ENCODE measurements at places on chromosomes 5 and 9. TPM values are rescaled to one million over a fixed set of nuclear protein-coding genes. Genes with fewer than 3 reads are reported as not detected.

DNA sequence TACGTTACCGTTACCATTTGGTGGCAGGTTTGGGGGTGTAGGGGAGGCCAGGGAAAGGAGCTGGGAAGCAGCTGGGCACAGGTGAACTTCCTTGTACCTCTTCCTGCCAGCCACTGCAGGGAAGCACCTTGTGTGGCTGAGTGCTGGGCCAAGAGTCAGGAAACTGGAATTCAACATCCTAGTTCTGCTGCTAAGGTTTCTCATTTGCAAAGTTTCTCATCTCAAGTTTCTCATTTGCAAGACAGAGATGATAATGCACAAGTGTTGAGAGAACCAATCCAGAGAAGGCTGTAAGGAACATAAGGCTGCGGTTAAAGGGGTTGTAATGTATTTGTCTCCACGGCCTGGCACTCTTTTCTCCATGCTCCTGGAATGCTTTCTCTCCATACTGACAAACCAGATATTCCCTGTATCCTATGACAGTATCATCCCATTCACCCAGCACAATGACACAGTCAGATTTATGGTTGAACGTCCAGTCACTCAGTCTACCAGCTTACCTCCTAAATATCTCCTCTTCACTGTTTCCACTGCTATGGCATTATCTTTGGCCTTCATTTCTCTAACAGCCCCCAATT, 33.6 kb upstream of the LARP1 start:
- no peaks in the 10 kb centered on the region for H3K4me1 ChIP-seq
- DNase-seq = no peak
- no peaks in the 10 kb centered on the region for H3K36me3 ChIP-seq

- H3K36me3 ChIP-seq = no peaks in the 10 kb centered on the region
- H3K27ac ChIP-seq = no peak overlapping the region
- no peak overlapping the region for H3K4me3 ChIP-seq
- no peaks in the 10 kb centered on the region for H3K27me3 ChIP-seq
These were observed 306.8 kb downstream of the ZNF608 start for GRCh38 chr5:124439609-124440008.

DNA sequence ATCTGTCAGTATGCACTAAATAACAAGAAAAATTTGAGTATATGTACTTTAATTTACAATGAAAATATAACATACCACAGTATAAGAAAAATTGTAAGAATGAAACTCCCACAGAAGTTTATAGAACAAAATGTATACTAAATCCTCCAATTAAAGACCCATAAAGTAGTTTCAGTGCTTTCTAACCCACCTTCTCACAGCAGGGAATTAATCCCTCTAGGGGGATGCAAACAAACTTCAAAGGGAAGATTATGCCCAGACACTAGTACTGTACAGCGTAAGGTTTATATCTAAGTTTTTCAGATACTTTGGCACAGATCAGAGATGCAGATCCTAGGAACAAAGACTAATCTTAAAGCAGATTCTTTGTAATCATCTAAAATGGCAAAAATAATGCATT, 57.2 kb downstream of the DENND1A start:
- H3K27me3 ChIP-seq = no peaks in the 10 kb centered on the region
- H3K36me3 ChIP-seq = no peaks in the 10 kb centered on the region
- DNase-seq = no peak
- peaks cover 6% of the 10 kb centered on the region for H3K4me1 ChIP-seq

DNA sequence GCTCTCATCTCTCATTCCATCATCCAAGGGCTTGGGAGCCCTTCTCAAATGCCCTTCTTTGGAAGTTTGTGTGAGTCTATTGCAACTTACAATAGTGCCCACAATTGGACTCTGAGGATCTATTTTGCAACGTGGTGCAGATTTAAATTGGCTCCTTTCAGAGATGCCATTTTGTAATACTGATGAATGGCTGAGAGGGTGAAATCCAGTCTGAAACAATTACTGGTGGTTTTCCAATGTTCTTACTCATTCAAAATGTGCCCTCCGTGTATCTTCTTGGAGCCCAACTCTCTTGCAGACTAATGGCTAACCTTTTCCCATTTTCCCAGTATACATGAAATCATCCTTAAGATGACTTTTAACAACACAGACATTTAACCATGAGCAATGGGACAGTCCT, 6.1 kb downstream of the ZNF462 start:
- no peak overlapping the region for H3K4me3 ChIP-seq
- H3K27me3 ChIP-seq = no peaks in the 10 kb centered on the region
- DNase-seq = no peak
- H3K36me3 ChIP-seq = no peaks in the 10 kb centered on the region
- peaks cover 30% of the 10 kb centered on the region for H3K4me1 ChIP-seq

DNA sequence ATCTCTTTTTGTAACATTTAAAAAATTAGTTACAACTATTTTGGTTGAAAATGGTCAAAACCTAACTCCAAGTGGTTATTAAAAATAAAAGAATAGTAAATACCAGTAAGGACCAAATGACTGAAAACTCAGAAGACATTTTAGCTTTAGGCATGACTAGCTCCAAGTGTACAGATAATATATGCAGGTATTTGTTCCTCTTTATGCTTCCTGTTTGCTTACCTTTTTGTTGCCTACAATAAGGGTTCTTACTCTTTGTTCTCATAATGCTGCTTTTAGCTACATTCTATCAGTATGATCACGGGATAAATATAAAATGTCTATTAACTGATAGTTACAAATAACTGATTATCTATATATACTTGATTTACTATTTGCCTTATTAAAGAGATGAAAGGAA, 259.6 kb downstream of the CDH12 start:
- H3K4me3 ChIP-seq = no peak overlapping the region
- H3K27me3 ChIP-seq = no peaks in the 10 kb centered on the region
- H3K4me1 ChIP-seq = no peaks in the 10 kb centered on the region

Gene ZNF354B
- total RNA-seq = 11.4 TPM

- no peaks in the 10 kb centered on the region for H3K36me3 ChIP-seq
- DNase-seq = no peak
- no peaks in the 10 kb centered on the region for H3K27me3 ChIP-seq
- no peak overlapping the region for H3K27ac ChIP-seq
- no peaks in the 10 kb centered on the region for H3K4me1 ChIP-seq
These were observed 59.3 kb downstream of the AHRR start for GRCh38 chr5:380701-381309.

- H3K4me3 ChIP-seq = no peak overlapping the region
- H3K27ac ChIP-seq = no peak overlapping the region
These were observed 295.9 kb upstream of the TNC start for GRCh38 chr9:115413766-115414382.

- H3K4me3 ChIP-seq = no peak overlapping the region
- H3K36me3 ChIP-seq = no peaks in the 10 kb centered on the region
- H3K27ac ChIP-seq = no peak overlapping the region
These were observed 79.3 kb downstream of the STARD4 start for GRCh38 chr5:111432883-111433536.

DNA sequence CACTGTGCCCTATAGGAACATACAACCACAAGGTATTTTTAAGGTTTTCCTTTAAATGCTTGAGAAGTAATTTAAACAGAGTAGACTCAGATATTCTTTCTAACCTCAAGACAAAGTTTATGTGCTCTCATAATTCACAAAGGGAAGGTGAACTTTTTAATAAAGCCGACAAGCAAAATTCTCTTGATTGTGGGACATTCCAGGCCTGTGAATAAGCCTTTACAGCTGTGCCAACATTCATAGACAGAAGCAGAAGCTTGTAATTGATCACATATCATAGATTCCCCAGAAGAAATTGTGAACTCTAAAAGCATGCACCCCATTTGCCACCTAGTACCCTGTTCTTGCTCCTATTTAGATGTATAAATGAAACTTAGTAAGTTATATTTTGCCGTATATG, 1107.8 kb upstream of the SEMA6A start:
- no peak overlapping the region for H3K27ac ChIP-seq
- no peak overlapping the region for H3K4me3 ChIP-seq

Gene GRIN3A
- not detected for total RNA-seq

DNA sequence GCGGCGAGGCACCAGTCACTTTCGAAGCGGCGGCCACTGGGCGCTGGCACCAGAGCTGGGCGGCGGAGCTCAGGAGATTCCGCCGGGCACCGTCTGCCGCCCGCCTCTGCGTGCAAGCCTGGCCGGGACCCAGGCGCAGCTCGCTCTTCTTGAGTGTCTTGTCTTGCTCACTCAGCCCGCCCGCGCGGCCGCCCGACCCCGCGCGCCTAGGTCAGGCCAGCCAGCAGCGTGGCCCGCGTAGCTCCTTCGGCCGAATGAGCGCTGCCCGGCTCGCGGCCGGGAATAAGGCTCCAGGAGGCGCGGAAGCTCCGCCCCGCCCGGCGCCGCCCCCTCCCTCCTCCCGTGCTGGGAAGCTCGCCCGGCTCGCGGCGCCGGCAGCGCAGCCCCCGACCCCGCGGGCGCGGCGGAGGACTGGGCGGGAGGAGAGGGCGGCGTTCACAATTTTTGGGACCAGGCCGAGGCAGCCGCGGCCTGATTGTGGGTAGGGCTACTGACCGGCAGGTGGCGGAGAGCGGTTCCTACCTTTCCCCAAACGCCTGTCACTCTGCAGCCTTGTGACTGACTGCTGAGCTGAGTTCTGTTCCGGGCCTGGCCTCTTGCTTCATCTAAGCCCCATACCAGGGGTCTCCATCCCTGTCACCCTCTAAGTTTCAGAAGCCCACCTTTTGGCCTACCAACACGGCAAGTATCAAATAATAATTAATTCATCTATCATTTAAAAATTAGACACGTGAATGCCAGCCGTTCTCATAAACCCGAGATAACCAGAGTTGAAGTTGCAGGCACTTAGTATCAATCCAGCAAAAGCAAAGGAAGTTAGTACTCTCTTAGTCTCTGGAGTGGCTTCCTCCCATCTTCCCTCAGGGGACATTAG, at the start of gene HBEGF:
Gene HBEGF (minus strand): TSS at position 256 of the 874 bp plus-strand sequence. CDS start 275 bp downstream, outside the sequence.
- H3K27ac ChIP-seq = peak within 1 kb of the TSS; percentile 87
- H3K4me1 ChIP-seq = peaks cover 56% of the 10 kb centered on the region
- H3K4me3 ChIP-seq = peak within 1 kb of the TSS; percentile 83
- H3K27me3 ChIP-seq = no peaks in the 10 kb centered on the region

DNA sequence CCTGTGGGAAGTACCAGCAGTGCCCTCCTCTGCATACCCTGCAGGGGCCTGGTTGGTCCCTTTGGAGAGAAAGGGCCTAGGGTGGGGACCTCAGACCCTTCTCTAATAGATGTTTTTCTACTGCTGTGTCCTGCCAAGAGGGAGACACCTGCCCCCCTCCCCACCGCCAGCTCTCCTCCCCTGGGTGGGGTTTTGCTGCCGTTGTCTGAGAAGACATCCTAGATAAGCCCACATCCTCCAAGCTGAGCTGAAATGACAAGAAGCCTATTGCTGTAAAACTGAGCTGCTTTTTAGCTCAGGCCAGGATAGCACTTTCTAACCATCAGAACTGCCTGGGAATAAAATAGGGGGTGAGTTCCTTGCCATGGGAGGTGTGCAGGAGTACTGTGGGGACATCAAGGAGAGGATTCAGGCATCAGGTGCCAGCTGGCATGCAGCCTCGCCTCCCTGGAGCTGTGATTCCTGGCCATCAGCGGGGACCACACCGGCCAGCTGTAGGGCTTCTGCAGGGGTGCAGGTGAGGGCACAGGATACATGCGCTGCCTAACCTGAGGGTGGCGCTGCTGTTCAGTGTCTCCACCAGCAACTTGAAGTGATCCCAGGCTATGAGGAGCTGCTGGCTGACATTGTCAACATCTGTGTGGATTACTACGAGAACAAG, 37.9 kb downstream of the CYFIP2 start:
- DNase-seq = no peak
- no peak overlapping the region for H3K4me3 ChIP-seq
- no peaks in the 10 kb centered on the region for H3K4me1 ChIP-seq
- no peak overlapping the region for H3K27ac ChIP-seq
- no peaks in the 10 kb centered on the region for H3K27me3 ChIP-seq

DNA sequence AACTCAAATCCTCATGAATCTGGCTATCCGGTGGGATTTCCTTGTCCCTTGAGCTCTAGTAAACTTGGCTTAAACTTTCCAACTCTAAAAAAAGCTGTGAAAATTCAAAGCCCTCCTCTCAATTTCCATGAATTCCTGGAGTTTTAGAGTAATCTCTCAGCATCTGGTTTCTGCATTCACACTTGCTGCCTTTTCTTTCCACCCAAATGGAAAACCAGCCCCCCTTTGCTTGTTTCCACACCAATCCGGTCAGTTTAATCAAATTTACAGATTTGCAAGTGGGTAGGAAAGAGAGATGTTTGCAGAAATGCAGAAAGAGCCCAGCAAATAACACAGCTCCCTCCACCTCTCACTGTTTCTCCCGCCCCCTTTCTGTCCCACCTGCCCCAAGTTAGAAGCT, 91.1 kb downstream of the ENC1 start:
- no peak overlapping the region for H3K27ac ChIP-seq
- no peaks in the 10 kb centered on the region for H3K36me3 ChIP-seq
- no peaks in the 10 kb centered on the region for H3K4me1 ChIP-seq
- H3K4me3 ChIP-seq = no peak overlapping the region

- H3K36me3 ChIP-seq = peaks cover 24% of the 10 kb centered on the region
- no peak for DNase-seq
- peak overlapping the region; percentile 87 for H3K27ac ChIP-seq
- peaks cover 98% of the 10 kb centered on the region for H3K4me1 ChIP-seq
These were observed 19.9 kb downstream of the NOTCH1 start for GRCh38 chr9:136525841-136526499.

- H3K27ac ChIP-seq = peak overlapping the region; percentile 57
- H3K36me3 ChIP-seq = no peaks in the 10 kb centered on the region
- DNase-seq = no peak
- no peaks in the 10 kb centered on the region for H3K27me3 ChIP-seq
- H3K4me3 ChIP-seq = no peak overlapping the region
- peaks cover 5% of the 10 kb centered on the region for H3K4me1 ChIP-seq
These were observed 63.0 kb downstream of the TTC39B start for GRCh38 chr9:15244001-15244441.

DNA sequence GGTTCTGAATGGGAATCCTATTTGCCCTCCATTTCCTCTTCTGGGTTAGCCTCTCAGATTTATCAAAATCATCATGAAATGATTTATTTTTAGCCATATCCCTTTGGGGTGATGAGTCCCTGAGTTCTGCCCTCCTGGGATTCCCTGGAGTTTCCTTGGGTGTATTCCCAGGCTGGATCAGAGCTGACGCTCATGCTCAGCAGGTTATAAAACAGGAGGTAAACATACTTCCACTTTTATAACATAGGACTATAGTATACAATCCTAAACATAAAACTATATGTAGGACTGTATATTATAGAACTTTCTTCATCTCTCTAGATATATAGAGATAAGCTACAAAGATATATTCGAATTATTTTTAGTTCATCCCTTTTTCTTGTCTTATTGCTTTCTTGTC, 4.4 kb upstream of the PRRX2 start:
- H3K27me3 ChIP-seq = peaks cover 11% of the 10 kb centered on the region
- no peak for DNase-seq
- H3K4me3 ChIP-seq = no peak overlapping the region
- peaks cover 7% of the 10 kb centered on the region for H3K4me1 ChIP-seq

GRCh38 chr5:95822043-95822541, 434 bp downstream of the GLRX start:
- H3K27me3 ChIP-seq = no peaks in the 10 kb centered on the region
- peak overlapping the region; percentile 93 for H3K27ac ChIP-seq
- peak overlapping the region; percentile 72 for H3K4me3 ChIP-seq

- no peaks in the 10 kb centered on the region for H3K27me3 ChIP-seq
- DNase-seq = no peak
- H3K27ac ChIP-seq = no peak overlapping the region
These were observed 71.9 kb downstream of the ITGA1 start for GRCh38 chr5:52859628-52860027.

- DNase-seq = no peak
- H3K36me3 ChIP-seq = no peaks in the 10 kb centered on the region
- H3K27ac ChIP-seq = no peak overlapping the region
- no peak overlapping the region for H3K4me3 ChIP-seq
- H3K27me3 ChIP-seq = no peaks in the 10 kb centered on the region
- no peaks in the 10 kb centered on the region for H3K4me1 ChIP-seq
These were observed 1723.3 kb downstream of the EFNA5 start for GRCh38 chr5:105947461-105947860.

Gene ALDH1B1
- total RNA-seq = 10.2 TPM

Measured in upper lobe of left lung (tissue), 6 donors.